ENCODE measurements at places on chromosomes 16 and 17.
A peak's percentile ranks its signal among the peaks of the same experiment; 100 is the strongest.

- no peak for DNase-seq
These were observed 176.4 kb upstream of the GSE1 start for GRCh38 chr16:85436636-85437165.

DNA sequence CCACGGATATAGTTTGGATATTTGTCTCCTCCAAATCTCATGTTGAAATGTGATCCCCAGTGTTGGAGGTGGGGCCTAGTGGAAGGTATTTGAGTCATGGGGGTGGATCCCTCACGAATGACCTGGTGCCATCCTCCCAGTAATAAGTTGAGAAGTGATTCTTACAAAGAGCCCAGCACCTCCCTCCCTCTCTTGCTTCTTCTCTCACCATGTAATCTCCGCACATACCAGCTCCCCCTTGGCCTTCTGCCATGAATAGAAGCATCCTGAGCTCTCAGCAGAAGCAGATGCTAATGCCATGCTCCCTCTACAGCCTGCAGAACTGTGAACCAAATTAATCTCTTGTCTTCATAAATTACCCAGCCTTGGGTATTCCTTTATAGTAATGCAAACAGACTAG, 41.9 kb upstream of the RBBP6 start:
- DNase-seq = no peak

DNA sequence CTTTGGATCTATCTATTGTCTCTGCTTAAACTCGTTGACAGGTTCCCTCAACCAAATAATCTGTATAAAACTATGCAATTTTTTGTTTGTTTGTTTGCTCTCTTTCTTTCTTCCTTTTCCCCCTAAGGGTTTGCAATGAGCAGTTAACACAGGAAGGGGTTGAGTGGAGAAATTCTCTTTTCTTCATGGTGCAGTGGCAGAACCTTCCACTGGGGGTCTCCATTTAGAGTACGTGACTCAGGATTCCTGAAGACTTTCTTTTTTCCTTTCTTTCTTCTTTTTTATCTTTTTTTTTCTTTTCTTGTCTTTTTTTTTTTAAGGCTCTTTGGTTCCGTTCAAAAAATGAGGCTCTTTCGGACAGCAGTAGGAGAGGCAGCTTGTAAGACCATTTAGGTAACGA, 19.5 kb upstream of the RBFOX1 start:
- DNase-seq = no peak

DNA sequence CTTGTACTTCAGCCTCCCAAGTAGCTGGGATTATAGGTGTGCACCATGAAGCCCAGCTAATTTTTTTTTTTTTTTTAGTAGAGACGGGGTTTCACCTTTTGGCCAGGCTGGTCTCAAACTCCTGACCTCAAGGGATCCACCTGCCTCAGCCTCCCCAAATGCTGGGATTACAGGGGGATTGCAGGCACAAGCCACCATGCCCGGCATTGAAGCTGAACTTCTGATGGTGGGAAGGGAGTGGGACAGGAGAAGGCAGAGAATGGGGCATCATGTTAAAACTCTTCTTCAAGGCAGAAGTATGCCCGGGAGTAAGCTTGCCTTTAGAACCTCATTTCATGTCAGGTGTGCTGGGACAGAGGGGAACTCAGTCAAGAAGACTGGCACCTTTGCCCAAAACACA, 48.6 kb upstream of the ZFHX3 start:
- no peak for DNase-seq

GRCh38 chr16:7182510-7183109, 150.0 kb upstream of the RBFOX1 start:
- no peak for DNase-seq

DNA sequence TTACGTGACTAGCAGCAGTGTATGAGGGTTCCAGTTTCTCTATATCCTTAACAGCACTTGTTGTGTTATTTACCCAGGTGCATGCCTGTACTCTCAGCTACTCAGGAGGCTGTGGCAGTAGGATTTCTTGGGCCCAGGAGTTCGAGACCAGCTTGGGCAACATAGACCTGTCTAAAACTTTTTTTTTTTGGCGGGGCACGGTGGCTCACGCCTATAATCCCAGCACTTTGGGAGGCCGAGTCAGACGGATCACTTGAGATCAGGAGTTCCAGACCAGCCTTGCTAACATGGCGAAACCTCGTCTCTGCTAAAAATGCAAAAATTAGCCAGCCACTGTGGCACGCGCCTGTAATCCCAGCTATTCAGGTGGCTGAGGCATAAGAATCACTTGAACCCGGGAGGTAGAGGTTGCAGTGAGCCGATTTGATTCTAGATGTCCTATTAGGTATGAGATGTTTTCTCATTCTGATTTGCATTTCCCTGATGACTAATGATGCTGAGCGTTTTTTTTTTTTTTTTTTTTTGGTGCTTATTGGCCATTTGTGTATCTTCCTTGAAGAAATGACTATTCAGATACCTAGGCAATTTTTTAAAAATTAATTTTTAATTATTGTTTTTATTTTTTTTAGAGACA, 13.4 kb downstream of the CASC3 start:
- no peak for DNase-seq

- DNase-seq = no peak
These were observed 690.7 kb upstream of the GOT2 start for GRCh38 chr16:59424714-59425273.

- peak; percentile 50 for DNase-seq
These were observed 37.2 kb upstream of the ADGRG1 start for GRCh38 chr16:57591086-57591869.

DNA sequence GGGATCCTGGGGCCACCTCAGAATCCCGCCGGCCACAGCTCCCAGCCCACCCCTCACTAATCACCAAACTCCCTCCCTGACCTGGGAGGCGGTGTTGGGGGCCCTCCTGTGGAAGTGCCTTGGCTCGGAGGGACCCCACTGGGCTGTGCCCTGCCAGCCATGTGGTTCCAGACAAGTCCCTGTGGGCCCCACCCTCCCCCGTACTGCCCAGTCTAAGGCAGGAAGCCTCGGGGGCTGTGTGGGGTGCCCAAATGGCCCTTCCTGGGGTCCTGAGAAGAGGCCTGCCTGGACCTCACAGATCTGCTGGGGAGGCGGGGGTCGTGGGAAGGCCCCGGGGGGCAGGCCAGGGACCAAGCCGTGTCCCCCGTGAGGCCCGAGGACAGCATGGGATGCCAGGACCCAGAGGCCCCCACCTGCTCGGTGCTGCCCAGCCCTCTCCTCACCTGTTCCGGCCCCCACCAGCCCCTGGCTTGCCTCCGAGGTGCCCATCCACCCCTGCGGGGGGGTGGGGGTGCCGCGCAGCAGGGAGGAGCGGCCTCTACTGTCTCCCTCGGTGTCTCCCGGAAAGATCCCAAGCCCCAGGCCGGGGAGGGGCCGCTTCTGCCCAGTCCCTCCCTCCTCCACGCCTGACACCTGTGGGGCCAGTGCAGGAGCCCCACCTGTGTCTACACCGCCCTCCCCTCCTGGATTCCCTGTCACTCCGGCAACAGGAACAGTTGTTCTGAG, 9.3 kb upstream of the KREMEN2 start:
- no peak for DNase-seq

DNA sequence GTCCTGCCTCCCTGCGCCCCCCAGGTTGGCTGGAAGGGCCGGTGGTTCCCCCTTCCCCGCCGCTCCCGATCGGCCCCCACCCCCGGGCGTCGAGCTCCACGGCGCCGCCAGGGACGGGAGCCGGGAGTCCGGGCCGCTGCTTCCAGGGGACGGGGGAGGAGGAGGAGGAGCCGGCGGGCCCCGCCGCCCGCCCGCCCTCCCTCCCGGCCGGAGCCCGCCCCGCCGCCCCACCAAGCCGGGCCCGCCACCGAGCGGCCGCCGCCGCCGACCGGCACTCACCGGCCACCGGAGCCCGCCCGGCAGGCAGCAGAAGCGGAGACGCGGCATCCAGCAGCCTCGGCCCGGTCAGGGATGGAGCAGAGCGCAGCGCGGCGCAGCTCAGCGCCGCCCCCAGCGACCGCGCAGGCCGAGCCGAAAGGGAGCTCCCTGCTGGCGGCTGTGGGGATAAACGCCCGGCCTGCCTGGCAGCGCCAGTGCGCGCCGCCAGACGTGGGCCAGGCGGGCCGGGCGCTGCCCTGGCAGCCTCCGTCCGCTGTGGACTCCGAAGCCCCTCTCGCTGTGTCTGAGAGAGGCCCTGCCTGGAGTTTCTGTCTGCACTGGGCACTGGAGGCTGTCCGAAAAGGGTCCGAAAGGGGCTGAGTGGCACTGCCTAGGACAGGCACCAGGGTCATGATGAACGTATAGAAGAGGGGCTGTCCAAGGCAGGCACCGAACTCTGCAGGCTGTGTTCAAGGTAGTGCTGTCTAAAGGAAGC, at the start of gene MYO18A:
MYO18A (minus strand) TSS at position 365 of the 754 bp plus-strand sequence. CDS start 13,458 bp downstream, outside the sequence.
- DNase-seq = peak; percentile 74

DNA sequence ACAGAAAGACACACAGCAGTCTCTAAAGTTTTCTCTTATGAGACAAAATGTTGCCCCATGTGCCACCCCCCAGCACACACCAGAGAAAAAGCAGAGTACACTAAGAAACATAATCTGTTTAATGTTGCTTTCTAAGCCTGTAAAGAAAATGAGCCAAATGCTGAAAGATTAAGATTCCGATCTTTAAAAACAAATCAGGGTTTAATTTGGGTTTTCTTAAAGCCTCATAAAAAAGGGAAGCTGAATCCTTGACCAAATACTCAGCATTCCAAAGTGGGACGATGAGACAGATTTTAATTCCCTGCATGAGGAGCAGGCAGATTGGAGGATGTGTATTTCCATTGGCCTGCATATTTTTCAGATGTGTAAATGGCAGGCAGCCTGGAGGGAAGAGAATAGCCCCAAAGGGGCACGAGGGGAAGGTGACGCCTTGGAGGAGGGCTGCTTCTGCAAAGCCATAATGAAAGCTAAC, 118.4 kb downstream of the COPRS start:
- no peak for DNase-seq

- no peak for DNase-seq
These were observed 746 bp upstream of the TMEM132E start for GRCh38 chr17:34578656-34579016.

- DNase-seq = no peak
These were observed 44.7 kb downstream of the TMEM132E start for GRCh38 chr17:34623856-34624766.

DNA sequence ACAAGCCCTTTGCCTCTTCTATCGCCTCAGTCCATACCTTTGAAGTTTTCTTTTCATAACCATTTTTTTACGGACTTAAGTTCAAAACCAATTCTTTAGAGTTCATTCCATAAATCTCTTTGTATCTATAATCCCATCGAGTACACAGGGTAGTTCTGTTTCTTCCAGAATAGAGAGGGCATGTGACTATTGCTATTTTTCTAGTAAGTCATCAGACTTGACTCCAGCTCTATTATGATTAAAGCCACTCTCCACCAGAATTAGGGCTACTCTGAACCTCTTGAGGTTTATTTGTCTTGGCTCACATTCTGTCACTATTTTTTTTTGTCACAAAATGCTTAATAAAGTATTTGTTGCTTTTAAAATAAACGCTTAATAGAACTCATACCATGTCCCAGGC, 191.9 kb upstream of the AXIN2 start:
- DNase-seq = no peak

Data from CD4-positive, alpha-beta T cell treated with Interferon gamma for 1 hour (primary cell).